Neural progenitor cell (in vitro differentiated cells): ENCODE measurements at places on chromosomes 7 and 10. TPM values are rescaled to one million over a fixed set of nuclear protein-coding genes. Genes with fewer than 3 reads are reported as not detected.
A peak's percentile ranks its signal among the peaks of the same experiment; 100 is the strongest.

- peak; percentile 70 for DNase-seq
These were observed 5.6 kb upstream of the PAX2 start for GRCh38 chr10:100739517-100740368.

DNA sequence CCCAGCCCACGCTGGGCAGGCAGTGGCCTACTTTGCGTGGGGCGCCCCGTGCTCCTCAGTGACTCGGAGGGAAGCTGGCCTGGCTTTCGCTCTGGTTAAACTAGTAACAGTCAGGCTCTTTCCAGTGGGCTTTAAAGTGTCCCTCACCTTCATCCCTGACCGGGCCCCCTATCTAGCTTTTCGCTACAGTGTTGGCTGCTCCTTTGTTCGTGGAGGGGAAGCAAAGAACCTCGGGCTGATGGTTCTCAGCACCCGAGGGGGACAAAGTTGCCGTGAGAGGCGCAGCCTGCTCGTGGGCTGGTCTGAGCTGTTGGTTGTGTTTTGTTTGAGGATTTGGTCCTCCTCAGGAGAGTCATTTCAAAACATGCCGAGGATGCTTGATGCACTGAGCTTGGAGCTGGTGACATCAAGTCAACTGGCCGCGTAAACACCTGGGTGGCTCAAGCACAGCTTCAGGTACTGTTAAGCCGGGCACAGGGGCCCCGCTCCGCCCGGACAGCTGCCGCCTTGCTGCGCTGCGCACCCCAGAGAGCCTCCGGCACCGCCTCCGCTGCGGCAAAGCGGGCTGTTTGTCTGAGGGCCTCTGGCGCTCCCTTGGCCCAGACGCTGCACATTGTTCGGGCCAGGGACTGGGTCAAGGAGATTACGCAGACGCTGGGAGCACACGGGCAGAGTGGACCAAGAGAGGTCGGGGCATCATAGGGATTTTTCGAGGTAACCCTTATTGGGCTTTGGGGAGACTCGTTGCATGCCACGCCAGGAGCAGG is 1.6 kb downstream of the DLX6 start:
- DNase-seq = peak; percentile 64

DNA sequence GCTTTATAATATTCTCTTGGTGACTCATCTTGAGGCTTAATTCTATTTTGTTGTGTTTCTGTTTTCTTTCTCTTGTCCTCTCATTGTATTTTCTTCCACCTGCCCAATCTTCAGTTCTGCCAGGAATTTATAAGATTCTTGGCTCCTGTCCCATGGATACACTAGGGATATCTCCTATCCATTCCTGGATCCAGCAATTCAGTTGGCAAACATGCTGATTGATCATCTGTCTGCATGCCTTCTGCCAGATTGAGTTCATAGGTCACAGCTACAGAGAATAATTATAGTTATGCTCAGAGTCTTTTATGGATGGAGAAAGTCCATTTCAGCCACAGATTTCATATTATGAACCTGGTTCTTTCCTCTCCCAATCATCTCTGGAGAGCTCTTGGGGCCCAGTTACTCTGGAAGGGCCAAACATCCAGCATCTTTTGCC is 140.4 kb upstream of the MAGI2 start:
- no peak for DNase-seq

DNA sequence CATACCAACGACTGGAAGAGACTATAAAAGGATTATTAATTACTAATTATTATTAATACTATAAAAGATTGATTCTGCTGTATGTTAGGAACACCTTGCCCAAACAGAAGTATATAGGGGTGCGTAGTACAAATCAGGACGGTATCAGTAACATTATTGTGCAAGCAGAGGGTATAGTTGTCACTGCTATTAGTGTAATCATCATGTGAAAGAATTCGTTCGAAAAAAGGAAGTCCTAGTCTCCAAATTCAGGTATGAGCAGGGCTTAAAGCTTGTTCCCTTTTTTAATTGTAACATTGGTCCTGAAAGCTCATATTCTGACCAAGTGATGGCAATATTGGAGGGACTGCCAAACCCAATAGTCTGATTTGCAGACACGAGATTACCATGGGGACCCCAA is 81.8 kb downstream of the THSD7A start:
- DNase-seq = no peak

DNA sequence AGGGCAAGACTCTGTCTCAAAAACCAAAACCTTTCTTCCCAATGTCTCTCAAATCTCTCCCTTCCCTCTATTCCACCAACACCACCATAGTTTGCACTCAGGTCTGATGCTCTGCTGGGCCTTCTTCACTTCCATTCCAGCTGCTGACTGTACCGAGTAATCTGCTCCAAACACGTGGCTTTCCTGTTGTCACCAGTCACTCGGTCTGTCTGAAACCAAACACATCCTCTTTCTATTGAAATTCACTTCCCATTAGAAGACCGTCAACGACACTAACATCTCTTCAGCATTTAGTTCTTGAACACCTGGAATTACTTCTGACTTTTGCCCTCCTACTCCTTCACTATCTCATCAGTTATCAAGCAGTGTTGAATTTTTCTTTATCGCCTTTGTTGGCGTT is 4.7 kb upstream of the NRF1 start:
- DNase-seq = no peak

- peak; percentile 24 for DNase-seq
These were observed 80.2 kb downstream of the PRTFDC1 start for GRCh38 chr10:24872049-24872789.

DNA sequence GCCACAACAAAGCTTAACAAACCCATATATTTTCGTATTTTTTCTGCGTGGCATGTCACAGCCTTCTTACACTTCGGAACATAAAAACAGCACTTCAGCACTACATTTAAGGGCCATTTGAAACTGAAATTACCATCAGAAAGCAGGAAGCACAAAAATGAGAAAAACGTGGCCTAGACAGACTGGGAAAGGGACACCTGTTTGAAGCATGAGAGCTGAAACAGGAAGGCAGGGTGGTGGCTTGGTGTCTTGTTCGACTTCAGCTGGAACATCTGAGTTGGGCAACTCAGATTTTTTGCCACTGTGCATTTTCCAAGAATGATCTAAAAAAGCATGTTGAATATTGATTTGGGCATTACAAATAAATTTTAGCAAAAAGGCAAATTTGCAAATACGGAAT is 243.2 kb downstream of the ELMO1 start:
- no peak for DNase-seq

DNA sequence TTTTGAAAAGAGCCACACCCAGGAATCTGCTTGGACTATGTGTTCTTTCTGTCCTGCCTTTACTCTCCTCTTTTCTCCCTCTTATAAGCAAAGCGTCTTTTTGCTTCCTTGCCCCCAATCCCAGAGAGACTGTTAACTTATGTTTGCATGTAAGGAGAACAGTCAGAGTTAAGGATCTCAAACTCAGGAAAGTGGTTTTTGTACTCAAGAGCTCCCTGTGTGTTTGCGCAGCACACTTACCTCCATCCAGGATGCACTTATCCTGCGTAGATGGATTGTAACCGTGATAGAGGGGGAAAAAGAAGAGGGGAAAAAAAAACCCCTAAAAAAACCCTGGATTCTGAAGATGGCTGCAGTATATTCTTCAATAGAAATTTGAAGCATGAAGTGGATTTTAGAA is 228.9 kb downstream of the AUTS2 start:
- DNase-seq = no peak

Gene UPK3B
- 0.12 TPM in 1 of 2 replicates, not detected in the other for total RNA-seq

Gene MAT1A
- 0.19 TPM in 1 of 2 replicates, not detected in the other for total RNA-seq

Gene NRCAM
- 37.2 and 104 TPM in 2 replicates for total RNA-seq
